ENCODE measurements at places on chromosomes 11 and 22.

DNA sequence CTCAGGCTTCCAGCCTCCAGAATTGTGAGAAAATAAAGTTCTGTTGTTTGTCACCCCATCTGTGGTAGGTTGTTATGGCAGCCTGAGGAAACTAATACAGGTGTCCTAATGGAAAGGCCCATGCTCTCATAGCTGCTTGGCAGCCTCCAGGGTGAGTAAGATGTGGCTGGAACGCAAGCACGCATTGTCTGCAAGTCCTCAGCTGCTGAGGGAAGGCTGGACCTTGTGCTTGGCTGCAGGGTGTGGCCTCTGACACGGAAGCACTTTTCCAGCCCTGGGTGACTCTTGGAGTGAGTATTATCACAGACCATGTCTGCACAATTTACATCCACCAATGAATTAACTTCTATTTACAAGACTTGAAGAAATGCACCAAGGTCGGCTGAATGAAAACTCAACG is 44.4 kb upstream of the BARX2 start:
- DNase-seq: no peak

GRCh38 chr22:20087319-20088262 is 7.5 kb downstream of the DGCR8 start:
- no peak for DNase-seq

- DNase-seq: no peak
Observed at GRCh38 chr11:103281301-103281700, 172.1 kb downstream of the DYNC2H1 start.

- DNase-seq: no peak
Observed at GRCh38 chr11:107830915-107831540, 27.6 kb downstream of the SLC35F2 start.

DNA sequence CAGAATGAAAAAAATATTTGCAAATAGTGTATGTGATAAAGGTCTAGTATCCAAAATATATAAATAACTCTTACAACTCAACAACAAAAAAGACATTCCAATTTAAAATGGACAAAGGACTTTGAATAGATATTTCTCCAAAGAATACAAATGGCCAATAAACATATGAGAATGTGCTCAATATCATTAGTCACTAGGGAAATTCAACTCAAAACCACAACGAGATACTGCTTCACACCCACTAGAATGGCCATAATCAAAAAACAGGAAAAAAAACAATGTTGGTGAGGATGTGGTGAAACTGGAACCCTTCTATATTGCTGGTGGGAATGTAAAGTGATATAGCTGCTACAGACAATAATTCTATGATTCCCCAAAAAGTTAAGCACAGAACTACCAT is 38.6 kb upstream of the RPS13 start:
- no peak for DNase-seq

GRCh38 chr11:45037434-45038005 is 86.8 kb upstream of the TP53I11 start:
- no peak for DNase-seq

GRCh38 chr22:35204807-35205775 is 52.2 kb upstream of the HMGXB4 start:
- DNase-seq: no peak

DNA sequence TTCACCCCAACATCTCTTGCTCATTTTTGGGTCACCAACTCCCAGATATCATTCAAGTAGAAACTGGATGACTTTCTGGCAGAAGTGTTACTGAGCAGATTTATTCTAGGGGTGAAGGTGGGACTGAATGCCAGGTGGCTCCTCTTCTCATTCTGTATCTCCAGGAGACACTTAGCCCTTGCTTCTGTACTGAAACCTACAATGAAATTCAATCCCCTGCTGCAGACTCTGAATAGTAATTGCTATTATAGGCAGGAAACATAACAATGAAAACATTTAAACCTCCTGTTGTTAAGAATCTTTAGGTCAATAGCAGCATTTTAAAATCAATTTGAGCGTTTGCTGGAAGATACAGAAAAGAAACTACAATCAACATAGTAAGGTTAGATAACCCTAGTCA is 879.4 kb upstream of the TENM4 start:
- DNase-seq: peak; percentile 5

- no peak for DNase-seq
Observed at GRCh38 chr11:68996376-68997123, 15.8 kb upstream of the MRGPRD start.

GRCh38 chr11:65718964-65719492 is 1.6 kb downstream of the RNASEH2C start:
- DNase-seq: no peak

- no peak for DNase-seq
Observed at GRCh38 chr11:62025487-62026105, 58.2 kb upstream of the FTH1 start.

DNA sequence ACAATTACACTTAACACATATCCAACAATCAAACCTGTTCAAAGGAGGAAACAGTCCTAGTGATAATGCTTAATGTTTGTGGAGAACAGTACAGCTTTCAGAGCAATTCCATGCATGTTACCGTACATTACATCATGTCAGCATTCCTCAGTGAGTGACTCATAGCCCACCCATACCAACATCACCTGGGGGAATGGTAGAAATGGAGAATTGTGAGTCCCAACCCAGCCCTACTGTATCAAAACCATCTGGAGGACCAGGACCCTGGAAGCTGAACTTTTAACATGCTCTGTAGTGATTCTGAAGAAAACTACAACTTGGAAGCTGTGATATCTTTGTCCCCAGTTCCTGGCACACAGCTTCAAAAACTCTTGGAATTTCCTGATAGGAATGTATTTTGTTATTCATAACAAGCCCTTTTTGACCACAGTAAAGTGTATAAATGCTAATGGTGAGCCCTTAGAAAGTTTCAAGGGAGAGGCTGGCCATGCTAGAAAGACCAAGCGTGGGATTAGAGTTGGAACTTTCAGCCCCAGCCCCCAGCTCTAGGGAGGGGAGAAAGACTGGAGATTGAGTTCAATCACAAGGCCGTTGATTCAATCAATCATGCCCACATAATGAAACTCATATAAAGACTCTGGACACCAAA is 301.1 kb downstream of the BUD13 start:
- DNase-seq: no peak

DNA sequence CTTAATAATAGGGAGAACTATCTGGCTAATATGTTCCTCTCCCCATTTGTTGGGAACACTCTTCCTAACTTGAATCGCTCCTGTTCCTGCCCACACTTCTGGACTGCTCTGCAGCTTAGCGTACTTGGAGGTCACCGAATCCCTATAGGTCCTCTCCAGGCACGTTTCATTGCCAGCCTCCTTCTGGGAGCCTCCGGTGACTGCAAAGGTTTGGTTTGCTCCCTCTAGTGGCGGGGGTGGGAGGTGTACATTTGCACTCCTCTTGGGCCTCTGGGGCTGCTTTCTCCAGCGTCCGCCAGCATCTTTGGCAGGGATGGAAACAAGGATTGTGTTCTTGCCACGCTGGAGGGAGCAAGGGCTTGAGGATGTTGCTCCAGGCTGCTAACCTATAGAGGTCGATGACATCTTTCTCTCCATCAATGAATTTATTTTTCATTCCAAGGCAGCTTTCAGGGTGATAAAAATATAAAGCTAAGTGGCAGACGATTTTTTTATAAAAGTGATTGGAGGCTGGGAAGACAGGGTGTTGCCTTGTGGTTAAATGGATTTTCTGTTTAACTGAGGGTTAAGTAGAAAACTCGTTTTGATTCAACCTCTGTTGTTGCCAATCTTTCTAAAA is 48.7 kb downstream of the TSPAN18 start:
- peak; percentile 82 for DNase-seq

- DNase-seq: no peak
Observed at GRCh38 chr22:41401781-41402648, 20.3 kb downstream of the TEF start.

DNA sequence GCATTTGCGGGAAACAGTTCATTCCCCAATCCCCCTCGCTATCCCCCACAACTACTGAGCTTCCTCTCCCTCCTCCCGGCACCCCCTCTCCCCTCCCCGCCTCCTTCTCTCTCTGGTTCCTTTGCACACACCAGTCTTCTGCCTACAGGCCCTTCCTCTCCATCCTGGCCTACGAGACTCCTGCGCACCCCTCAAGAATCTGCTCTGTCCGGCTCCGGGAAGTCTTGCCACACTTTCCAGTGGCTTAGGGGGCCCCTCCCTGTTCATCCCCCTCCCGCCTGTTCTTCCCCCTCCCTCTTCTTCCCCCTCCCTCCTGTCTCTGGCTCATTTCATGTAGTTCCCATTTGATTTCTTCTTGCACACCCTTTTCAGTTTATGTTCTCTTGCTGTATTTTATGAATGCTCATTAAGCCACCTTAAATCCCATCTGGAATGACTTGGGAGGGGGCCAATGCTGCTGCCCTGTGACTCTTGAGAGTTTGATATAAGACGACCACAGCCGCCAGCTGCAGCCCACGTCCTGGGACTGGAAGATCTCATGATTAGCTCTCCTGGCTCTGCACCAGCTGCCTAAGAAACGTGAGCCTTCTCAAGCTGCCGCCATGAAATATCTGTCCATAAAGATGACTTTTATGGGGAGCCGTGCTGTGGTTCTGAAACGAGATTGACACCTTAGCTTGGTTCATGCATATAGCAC is 50.9 kb downstream of the RPS6KA4 start:
- DNase-seq: peak; percentile 67

DNA sequence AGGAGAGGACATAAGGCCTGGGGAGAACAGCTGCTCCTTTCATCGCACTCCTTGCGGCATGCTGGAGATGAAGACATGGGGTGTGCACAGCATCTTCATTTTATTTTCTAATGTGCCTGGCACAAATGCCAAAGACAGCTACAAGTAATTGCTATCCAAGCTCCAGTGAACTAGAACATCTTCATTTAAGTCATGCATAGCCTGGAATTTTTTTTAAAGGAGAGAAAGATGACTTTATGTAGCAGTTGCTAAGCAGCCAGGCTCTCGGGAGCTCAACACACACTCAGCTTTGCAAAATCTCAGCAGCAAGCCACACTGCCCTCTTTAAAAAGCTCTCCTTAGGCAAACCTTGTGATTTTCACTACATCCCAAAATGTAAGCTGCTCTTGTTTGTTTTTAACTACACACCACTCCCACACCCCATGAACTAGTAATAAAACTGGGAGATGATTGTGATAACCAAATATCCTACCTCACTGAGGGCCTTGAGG is 164.5 kb upstream of the POU2AF2 start:
- DNase-seq: no peak

GRCh38 chr11:84310268-84310667 is 1024.1 kb upstream of the CCDC90B start:
- DNase-seq: no peak

- DNase-seq: peak; percentile 98
Observed at GRCh38 chr22:44701824-44702478, at the start of gene PRR5. TSS of gene PRR5 (plus strand) at chr22:44702204. CDS start at chr22:44702475, 271 bp downstream.

GRCh38 chr11:65843811-65844210 is 10.0 kb downstream of the SNX32 start:
- no peak for DNase-seq

DNA sequence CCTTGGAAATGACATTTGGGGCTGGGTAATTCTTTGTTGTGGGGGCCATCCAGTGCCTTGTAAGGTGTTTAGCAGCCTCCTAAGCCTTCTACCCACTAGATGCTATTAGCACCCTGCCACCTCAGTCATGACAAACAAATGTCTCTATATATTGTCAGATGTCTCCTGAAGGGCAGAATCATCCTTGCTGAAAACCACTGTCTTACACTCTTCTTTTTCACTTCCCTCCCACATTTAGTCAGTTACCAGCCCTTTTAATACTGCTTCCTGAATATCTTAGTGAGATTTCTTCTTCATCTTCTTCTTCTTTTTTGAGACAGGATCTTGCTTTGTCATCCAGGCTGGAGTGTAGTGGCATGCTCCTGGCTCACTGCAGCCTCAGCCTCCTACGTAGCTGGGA is 33.1 kb downstream of the TNRC6B start:
- DNase-seq: no peak

DNA sequence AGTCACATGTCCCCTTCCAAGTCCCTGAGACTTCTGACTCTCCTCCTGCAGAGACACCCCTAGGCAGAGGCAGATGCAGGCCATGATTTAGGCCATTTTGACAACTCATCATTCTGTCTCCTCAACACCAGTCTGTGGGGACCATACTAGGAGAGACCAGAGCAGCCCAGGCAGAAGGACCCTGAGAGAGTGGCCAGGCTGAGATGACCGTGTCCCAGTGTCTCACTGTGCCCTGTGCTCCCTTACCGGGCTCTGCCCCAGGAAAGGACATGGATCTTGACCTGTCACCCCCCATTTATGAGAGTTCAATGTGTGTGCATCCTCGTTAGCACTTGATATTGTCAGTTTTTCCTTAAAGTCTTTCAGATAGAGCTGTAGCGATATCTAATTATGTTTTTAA is 52.4 kb upstream of the IGLL5 start:
- no peak for DNase-seq

DNA sequence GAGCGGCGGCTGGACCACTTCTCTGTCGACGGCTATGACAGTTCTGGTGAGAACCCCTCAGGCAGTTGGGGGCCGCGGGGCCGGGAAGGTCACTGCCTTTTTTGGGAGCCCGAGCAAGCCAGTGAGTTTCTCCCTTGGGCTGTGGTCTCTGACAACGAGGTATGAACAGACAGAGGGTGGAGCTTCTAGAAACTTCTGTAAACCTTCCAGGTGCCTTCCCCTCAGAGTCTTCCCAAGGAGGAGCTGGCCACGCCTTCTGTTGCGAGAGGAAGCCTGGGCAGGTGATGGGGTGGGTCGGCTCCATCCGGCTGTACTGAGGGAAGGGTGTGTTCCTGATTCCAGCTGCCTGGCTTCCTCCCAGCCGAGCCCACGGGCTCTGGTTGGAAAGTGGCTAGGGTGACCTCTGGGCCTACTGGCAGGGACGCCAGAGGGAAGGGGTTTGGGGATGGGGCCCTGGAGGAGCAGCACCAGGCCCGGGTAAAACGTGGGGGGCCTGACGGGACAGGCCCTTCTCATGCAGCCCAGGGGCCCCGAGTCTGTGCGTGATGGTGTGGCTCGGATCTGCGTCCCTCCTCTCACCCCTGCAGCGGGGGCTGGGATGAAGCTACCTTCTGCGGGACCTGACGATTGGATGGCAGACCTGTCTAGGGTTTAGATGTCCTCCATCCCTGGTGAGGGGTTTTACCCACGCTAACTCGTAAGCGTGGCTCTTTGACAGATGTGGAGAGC is 110.8 kb downstream of the KCNQ1OT1 start:
- peak; percentile 51 for DNase-seq

DNA sequence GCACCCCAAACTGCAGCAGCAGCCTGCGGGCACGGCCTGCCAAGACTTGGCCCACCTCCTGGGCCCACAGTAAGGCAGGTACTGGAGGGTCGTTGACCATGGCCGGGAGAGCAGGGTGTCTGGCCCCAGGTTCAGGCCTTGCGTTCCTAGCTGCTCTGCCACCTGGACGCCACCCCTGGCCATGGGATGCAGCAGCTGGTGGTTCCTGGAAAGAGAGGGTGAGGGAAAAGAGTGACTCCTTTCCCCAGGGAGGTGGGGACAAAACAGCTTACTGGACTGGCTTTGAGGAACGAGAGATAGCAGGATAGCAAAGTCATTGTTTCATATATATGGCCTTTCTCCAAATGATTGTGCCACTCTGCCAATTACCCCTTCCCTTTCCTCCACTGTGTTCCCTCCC is 1.8 kb downstream of the BSCL2 start:
- peak; percentile 70 for DNase-seq

DNA sequence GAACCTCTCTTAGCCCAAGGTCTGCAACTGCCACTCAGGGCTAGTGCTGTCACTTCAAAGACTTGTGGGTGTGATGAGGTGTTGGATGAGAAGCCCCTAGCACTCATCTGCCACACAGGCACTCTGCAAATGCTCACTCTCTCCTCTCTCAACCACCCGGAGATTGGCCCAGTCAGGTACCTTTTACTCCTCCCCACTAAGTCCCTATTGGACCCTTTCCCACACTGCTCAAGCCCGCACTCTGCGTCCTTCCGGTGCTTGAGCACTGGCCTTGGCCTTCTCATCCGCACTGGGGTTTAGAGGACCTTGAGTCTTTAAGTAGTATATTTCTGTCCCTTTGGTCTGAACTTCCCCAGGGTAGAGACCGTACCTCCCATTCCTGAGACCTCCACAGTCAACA is 308.0 kb downstream of the NXPE2 start:
- DNase-seq: no peak

All from H7 (cell line).